ENCODE measurements at places on chromosomes 16 and 17. TPM values are rescaled to one million over a fixed set of nuclear protein-coding genes. Genes with fewer than 3 reads are reported as not detected.

GRCh38 chr17:79741751-79742588, 11.2 kb downstream of the ENPP7 start:
- DNase-seq, result peak; percentile 83

GRCh38 chr17:50893183-50893993, 27.2 kb upstream of the TOB1 start:
- peak; percentile 62 for DNase-seq

GRCh38 chr16:17166095-17166494, 304.7 kb downstream of the XYLT1 start:
- DNase-seq, result no peak

DNA sequence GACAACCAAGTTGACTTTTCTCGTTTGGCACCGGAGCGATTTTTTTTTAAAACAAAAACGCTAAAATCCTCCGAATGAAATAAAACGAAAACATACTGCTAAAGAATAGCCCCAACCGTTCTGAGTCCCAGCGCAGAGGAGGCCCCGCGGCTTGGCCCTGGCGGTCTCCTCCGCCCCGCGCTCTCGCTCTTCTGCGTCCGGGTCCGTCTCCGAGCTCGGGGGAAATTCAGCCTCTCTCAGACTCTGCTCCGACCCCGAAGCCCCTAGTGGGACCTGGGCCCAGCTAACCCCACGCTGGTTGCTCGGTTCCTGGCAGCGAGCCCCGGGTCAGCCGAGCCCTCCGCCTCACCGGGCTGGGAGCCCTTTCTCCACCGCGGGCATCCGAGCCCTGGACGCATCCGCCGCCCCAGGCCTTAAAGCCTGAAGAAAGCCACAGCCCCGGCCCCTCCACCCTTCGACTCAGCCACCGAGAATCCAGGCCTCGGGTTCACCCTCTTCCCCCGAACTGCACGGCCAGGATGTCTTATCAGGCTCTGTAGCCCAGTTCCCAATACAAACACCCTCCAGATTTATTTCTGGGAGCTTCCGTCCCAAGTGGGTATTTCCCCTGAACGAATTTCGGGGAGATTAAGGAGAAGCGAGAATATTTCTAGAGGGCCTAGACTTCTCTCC, 1.2 kb downstream of the TBX2 start:
- no peak for DNase-seq

- no peak for DNase-seq
Measured at GRCh38 chr17:6491071-6491700, 46.9 kb downstream of the PIMREG start.

DNA sequence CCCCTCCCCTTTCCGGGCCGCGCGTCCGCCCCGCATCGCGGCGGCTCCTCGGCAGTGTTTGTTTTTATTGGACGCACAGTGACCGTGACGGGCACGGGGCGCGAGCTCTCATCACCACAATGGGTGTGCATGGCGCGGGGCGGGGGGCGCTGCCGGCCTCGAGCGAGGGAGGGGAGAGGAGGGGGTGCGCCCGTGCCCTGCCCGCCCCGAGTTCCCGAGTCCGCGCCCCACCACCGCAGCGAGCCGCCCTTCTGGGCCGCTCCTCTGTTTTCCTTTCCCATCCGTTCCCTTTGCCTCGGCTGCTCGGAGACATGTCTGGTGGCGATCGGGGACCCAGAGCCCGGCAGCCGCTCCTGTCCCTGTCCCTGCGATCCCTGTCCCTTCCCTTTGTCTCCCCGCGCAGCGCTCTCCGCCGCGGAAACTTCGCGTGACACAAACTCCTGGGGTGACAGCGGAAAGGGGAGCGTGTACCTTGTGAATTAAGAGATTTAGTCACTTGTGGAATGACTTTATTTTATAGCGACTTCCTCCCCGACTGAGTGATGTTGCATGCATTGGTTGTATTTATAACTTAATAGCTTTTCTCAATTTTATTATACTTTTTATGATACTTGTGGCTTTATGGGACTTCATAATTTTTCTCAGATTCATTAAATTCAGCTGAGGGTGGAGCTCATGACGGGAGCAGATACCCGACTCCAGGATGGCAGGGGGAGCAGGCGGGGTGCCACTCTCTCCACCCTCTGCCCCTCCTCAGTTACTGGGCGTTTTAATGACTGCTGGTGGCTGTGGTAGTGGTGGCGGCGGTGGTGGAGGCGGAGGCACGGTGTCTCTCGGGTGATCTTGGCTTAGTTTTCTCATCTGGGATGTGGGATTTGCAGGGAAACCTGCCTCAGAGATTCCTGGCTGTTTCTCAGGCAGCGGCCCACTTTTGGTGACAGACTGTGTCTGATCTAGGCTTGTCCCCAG, 40.8 kb downstream of the MRM1 start:
- no peak for DNase-seq

DNA sequence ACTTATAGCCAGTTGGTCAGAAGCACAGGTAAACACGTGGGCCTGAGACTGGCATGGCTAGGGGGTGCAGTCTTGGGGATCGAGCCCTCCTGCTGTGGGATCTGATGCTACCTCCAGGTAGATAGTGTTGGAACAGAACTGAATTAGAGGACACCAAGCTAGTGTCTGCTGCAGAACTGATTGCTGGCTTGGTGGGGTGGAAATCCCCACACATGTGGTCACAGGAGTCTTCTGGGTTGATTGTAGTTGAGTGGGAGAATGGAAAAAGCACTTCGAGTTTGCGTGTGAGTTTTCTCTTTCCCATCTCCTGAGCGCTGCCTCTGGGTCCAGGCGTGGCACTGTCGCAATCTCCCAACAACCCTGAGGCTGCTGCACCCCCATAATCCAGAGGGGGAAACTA, 8.0 kb upstream of the SPATA32 start:
- no peak for DNase-seq

DYNLRB2 gene
- total RNA-seq, result 0.35 TPM

EVPL gene
- total RNA-seq, result 2.7 TPM

CORO1A gene
- total RNA-seq, result 2.4 TPM

MAF gene
- total RNA-seq, result 1.6 TPM

Data from pancreas (tissue), 10 donors.